ENCODE measurements at places on chromosomes 6 and 20.
A peak's percentile ranks its signal among the peaks of the same experiment; 100 is the strongest.

GRCh38 chr6:125274935-125275334, 26.8 kb downstream of the HDDC2 start:
- no peak for DNase-seq

- DNase-seq: no peak
Measured at GRCh38 chr6:124859366-124859765, 102.9 kb upstream of the RNF217 start.

- DNase-seq: no peak
Measured at GRCh38 chr6:88843040-88843439, 120.4 kb downstream of the RNGTT start.

DNA sequence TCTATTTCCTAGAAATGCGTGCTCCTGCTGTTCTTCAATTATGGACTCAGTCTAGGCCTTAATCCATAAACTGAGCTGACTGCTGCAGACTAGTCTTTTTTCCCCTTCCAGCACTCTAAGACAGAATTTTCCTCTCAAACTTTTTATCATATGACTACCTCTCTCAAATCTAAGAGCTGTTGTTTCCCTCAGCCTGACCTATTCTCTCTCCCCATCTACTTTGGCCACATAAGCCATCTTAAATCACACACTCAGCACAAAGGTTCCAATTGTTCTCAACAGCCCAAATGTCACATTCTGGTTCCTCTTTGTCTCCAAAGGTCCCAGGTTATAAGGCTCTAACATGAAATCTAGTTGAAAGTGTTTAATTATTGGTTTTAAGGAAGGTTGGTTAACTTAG, 85.2 kb downstream of the PRSS35 start:
- no peak for DNase-seq

DNA sequence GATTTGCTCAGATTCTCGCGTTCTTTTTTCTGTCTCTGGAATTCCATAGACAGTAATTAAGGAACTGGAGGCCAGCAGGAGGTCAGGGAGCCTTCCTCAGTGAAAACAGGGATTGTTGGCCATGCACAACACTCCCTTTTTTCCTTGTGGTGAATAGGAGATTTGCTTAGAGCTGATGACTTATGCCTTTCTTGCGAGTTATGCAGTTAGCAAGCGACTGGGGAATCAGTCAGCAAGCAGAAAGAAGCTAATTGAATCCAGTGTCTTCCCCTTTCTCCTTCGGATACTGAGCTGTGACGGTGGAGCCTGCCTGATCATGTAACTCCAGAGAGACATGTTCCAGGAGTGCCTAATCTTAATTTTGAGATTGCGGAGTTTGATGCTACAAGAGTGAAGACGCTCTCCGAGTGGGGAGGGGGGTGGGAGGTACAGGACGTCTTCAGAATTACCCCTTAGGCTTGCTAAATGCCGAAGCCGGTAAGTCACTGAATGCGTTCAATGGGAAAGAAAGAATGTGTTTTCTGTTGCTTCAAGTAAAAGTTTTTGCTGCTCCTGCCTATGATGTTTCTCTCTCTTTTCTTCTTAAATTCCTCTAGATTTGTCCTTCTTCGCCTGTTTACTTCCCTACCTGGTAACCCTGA, 165.9 kb downstream of the SASH1 start:
- DNase-seq: no peak

DNA sequence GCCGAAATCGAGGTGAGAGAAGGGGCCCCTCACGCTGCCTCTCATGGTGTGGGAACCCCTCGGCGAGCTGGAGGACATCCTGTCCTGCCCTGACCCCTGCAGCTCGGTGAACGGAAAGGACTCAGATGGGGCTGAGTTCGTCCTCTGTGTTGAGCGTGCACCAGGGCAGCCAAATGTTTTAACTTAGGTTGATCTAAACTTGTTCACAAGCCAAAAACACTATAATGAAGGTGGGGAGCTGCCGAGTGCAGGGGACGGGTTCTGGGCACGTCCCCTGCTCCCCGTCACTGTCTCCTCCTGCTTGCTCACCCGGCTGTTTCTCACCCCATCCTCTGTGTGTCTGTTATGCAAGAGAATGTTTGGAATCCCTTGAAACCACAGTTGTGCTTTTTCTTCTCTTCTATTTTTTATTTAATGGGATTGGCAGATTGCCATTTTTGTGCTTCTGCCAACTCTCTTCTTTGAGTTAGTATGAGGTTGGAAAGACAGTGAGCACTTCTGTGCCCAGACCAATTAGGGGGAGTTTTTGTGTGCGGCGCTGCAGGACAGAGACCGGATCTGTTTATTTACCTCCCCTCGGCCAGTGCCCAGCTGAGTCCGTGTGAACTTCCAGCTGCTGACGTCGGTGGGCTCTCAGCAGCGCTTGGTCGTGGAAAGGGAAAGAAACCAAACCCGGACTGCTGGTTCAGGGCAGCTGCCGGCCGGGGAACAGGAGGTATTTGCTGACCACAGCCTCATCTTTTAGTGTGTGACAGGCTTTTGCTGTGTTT, 158.1 kb downstream of the DTNBP1 start:
- peak; percentile 33 for DNase-seq

DNA sequence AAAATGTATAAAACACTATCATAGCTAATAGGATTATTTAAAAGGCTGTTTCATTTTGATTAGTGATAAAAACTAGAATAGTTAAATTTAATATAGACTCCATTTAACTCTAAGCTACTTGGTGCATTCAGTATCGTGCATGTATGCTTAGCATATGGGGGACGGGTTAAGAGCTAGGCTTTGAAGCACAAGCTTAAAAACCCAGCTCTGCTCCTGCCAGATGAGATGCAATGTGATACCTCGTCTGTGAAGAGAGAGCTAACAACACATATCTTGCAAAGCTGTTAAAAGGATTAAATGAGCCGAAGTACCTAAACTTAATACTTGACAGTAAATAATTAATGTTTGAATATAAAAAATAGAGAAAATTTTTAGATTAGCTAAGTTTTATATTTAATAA, 42.2 kb downstream of the DTNBP1 start:
- peak; percentile 14 for DNase-seq
